ENCODE measurements at places on chromosomes 7 and 10.

DNA sequence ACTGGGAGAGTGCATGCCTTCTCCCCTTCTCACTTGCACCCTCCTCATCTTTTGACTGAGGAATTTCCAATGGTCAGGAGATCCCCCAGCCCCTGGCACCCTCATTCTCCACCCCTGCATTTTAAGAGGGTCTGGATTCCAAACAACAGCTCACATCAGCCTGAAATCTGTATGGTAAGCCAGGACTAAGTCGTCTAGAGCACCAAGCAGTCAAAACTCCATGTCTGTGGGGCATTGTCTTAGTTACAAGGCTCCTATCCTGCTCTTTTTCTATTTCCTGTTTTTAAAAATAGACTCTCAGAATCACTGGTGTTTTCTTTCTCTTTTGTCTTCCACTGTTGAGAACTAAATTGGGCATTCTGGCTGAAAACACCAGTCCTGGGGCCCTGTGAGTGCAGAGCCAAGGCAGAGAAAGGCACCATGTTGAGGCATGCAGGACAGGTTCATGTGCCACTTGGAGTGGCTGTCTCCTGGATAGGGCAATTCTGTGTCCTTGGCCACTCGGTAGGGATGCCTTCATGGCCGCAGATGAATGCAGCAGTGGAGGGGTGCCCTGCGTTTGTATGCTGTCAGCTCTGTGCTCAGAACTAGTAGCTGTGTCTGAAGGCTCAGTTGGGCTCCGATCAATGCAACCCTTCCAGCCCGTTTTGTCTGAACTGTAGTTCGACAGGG, 216.6 kb upstream of the YAE1 start:
- no peak for DNase-seq

GRCh38 chr7:105990727-105991453, 27.8 kb downstream of the CDHR3 start:
- DNase-seq, result no peak

GRCh38 chr7:92767437-92767836, 68.9 kb downstream of the CDK6 start:
- DNase-seq, result no peak

- no peak for DNase-seq
These were observed 43.8 kb downstream of the LRRC18 start for GRCh38 chr10:48895803-48896195.

DNA sequence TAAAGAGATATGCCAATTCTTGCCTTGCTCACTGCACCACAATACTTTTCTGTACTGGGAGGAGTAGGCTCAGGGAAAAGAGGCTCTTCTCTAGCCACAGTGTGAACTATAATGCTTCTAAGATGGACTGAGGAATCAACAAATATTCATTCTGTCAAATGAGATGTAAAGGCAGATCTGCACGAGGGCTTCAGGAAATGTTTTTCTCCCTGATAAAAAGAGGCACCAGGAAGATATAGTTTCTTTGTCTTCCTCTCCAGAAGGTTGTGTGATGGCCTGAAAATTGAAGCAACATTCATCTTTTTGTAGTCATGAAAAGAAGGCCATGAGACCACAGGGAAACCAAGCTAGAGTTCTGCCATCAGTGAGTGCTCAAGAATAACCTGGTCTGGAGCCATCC, 79.1 kb upstream of the NME8 start:
- no peak for DNase-seq

DNA sequence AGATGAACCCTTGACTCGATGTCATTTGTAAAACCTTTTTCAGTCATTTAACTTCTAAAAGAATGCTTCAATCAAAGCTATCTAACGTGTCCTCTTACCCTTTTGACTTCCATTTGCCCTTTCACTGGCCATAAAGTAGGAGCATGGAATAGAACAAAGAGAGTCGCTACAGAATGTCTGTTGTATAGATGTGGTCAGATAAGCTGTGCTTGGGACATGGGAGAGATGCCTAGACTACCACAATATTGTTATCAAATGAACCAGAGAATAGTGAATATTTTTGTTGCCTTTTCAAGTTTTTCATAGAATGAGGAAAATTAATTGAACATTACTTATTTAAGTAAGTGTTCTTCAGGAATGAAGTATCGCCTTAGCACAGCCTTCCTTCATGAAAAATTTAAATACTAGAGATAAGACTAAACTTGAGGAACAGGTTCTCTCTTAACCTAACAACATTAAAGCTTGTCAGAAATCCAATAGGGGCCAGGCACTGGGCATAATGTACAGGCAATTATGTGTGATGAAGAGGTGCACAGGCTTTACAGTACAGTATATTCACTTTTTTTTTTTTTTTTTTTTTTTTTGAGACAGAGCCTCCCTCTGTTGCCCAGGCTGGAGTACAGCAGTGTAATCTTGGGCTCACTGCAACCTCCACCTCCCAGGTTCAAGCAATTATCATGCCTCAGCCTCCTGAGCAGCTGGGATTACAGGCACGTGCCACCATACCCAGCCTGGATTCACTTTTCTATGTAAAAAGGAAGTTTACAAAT, 7.5 kb upstream of the KMT2E start:
- DNase-seq, result no peak

DNA sequence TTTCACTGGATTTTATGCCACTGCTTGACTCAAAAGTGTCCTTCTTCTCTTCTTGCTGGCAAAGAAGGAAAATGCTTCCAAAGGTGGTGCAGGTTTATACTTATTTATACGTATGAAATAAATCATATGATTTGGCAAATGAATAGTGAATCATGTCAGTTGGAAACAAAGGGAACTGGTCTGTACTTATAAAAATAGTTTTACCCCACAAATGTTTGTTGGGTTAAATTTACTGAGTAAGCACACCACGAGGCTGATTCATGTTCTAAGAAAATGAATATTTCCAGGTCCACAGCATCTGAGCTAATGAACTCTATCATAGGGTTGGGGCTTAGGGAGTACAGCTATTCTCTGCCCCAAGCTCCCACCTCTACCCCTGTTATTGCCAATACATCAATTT, 232.2 kb downstream of the TRIL start:
- no peak for DNase-seq

DNA sequence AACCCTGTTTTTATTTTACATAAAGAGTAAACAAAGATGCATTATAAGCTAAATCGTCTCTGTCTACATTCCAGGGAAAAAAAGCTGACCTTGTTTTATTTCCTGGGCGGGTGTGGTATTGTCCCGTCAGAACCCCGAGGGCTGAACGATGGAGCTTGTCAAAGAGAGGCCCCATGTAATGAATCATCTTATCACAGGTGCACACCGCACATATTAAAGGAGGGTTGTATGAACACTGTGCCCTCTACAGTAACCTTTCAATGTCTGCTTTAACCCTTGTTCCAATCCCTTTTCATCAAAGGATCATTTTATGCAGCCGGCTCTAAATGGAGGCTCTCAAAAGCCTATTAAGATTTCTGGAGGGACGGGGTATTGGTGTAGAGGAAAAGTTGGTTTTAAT, 158.5 kb upstream of the YAE1 start:
- no peak for DNase-seq

GRCh38 chr7:15567652-15568051, 5.8 kb upstream of the AGMO start:
- no peak for DNase-seq

- DNase-seq, result no peak
These were observed 2.2 kb upstream of the SUN3 start for GRCh38 chr7:48031111-48031510.

DNA sequence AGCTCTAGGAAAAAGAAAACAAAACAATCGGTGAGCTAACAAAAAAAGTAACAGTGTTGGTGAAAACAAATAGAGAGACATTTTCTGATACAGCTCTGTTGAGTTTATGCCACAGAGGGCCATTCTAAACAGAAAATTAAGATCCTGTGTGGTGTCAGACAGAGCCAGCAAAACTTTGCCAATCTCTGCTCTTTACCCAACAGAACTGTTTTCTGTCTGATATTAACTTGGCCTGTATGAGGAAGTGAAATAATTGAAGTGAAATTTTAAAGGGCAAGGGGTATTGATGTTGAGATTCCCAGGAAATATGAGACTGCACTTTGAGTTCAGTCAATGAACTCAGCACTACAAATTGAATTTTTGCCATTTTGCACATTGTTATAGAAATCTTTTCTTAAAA, 101.0 kb downstream of the AOAH start:
- DNase-seq, result no peak

DNA sequence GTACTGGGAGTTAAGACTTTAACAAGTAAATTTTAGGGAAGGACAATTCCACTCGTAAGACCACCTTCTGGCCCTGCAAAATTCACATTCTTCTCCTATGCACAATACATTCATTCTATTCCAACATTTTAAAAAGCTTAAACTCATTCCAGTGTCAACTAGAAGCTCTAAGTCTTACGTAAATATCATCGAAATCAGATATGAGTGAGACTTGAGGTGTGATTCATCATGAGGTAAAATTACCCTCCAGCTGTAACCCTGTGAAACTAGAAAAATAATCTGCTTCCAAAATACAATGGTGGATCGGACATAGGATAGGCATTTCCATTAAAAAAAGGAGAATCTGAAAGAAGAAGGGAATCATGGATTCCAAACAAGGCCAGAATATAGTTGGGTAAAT, 370.3 kb downstream of the CDC14C start:
- DNase-seq, result no peak
